ENCODE measurements at places on chromosomes 3 and 15.
A peak's percentile ranks its signal among the peaks of the same experiment; 100 is the strongest.

DNA sequence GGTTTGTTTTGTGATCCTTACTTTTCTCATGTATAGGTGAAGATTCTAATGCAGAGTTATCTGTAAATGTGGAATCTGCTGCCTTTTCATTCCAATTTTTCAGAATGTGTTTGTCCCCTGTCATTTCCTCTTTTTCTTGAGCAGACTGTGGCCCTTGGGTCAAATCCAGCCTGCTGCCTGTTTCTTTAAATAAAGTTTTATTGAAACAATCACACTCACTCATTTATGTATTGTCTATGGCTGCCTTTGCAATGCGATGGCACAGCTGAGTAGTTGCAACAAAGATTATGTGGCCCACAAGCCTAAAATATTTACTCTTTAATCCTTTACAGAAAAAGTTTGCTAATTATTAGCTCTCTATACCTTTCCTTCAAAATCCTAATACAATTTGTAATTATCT, 116.3 kb upstream of the NPHP3 start:
- no peak for DNase-seq

- no peak for DNase-seq
Measured at GRCh38 chr3:129556890-129557547, 14.0 kb downstream of the H1-8 start.

- DNase-seq = no peak
Measured at GRCh38 chr3:30467596-30468238, 138.7 kb upstream of the TGFBR2 start.

DNA sequence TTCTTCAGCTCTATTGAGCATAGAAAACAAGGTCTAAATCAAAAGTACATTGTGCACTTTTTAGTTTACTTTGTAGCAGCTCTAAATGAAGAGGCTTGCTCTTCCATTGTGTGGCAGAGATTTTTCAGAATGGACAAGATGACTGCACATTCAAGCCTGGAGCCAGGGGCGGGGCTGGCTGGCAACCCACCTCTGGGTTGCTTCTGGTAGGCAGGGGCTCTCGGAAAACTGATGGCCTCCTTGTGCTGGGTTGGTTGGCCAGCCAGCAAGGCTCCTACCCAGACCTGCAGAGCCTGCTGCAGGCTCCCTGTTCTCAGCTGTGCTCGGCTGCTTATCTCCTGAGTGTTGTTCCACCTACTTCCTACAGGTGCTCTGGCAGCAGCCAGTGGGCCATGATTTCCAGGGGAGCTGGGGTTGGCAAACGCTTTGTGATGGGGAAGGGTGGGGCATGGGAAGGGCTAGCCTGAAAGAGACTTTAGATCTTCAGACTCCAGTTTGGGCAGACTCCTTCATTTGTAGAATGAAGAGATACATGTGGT, 8.8 kb downstream of the BSN start:
- no peak for DNase-seq

GRCh38 chr3:169227911-169228310, 435.6 kb downstream of the MECOM start:
- DNase-seq = peak; percentile 64

- DNase-seq = no peak
Measured at GRCh38 chr3:137762674-137763593, 1.2 kb upstream of the SOX14 start.

GRCh38 chr3:188706599-188706998, 465.2 kb upstream of the TPRG1 start:
- peak; percentile 15 for DNase-seq

GRCh38 chr15:67606742-67607141, 64.2 kb downstream of the MAP2K5 start:
- no peak for DNase-seq
